ENCODE measurements at places on chromosomes 2 and 18.

DNA sequence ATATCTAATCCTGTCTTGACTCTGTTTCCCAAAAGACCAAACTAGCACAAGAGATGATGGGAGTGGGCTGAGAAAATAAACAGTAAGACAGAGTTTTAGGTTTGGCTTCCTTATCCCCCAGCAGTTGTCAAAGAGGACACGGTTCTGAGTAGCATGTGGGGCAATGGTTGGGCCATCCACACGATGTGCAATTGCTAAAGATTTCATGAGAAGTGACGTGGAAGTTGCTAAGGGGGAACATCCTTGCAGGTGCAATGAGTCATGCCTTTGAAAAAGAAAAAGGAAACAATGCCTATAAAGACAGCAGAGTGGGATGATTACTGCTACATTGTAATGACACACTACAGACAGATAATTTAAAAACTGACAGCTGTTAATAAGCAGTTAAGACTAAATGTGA is 1395.8 kb downstream of the LRP1B start:
- DNase-seq, result no peak

DNA sequence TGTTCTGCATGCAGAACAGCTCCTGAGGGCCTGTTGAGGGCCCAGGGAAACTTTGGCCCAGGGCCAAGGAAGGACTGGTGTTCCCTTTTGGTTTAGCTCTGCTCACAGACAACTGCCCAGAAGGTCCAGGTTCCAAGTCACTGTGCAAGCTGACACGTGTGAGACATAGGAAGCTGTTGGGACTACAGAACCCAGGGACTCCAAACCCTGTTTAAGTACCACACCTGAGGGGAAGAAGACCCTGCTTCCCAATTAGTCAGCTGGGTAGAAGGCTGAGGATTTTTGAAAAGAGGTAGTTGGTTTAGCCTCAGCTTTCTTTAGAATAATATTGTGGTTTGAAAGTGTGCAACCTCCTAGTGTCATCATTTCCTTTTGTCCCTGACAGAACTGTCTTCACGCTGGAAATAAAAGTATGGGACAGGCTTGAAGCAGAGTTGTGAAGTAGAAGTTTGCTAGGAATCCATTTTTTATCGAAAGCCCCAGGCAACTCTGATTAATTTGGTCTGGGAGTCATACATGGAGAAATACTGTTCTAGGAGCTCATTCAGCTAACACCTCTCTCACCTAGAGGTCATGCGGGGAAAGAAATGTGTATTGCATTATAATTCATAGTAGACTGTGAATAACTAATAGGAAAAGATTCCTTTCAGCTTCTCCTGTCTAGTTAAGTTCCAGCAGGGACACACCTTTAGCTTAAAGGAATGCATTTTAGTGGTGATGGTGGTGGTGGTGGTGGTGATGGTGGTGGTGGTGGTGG is 19.9 kb upstream of the IL1RL1 start:
- DNase-seq, result no peak

GRCh38 chr18:3044931-3045698 is 32.2 kb upstream of the LPIN2 start:
- no peak for DNase-seq

GRCh38 chr2:65130664-65131175 is 814 bp upstream of the RAB1A start:
- DNase-seq, result no peak

DNA sequence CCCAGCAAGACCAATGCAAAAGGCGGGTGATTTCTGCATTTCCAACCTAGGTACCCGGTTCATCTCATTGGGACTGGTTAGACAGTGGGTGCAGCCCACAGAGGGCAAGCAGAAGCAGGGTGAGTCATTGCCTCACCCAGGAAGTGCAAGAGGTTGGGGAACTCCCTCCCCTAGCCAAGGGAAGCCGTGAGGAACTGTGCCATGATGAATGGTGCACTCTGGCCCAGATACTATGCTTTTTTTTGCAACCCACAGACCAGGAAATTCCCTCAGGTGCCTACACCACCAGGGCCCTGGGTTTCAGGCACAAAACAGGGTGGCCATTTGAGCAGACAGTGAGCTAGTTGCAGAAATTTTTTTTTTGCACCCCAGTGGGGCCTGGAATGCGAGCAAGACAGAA is 662.6 kb upstream of the ACVR2A start:
- DNase-seq, result no peak

- no peak for DNase-seq
Measured at GRCh38 chr2:198441246-198441645, 636.9 kb downstream of the PLCL1 start.

DNA sequence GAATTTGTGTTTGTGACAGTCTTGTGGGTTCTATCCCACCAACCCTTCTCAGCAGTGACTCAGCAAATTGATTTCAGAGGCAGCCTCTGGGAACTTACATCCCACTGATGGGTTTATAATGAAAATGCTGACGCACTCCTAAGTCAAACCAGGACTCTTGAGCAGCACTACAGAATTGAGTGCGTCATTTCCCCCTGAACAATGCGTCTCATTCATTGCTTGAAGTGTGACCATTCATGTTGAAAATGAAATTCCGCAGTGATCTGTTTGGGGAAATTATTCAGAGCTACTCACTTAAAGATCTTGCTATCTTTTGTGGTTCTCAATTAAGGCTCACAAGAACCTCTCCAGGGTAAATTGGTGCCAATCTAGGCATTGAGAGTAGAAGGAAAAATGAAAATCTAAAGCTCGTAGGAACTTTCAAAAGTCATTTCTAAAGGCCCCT is 417.7 kb upstream of the SLC14A2 start:
- no peak for DNase-seq

- DNase-seq, result no peak
Measured at GRCh38 chr2:84493514-84493913, 22.8 kb upstream of the DNAH6 start.

DNA sequence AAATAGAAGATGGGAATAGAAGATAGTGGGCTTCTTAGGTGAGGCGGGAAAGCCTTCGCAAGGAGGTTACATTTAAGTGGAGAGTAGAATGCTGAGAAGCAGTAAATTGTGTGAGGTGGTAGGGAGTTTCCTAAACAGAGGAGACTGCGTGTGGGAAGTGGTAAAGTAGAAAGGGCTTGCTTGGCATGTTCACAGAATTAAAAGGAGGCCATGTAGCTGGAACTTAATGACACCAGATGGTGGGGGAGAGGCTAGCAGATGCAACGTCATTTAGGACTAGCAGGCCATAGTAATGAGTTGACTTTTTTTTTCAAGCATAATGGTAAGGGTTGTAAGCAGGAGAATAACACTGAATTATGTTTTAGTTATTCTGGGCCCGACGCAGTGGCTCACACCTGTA is 13.0 kb upstream of the RTN4 start:
- DNase-seq, result no peak

DNA sequence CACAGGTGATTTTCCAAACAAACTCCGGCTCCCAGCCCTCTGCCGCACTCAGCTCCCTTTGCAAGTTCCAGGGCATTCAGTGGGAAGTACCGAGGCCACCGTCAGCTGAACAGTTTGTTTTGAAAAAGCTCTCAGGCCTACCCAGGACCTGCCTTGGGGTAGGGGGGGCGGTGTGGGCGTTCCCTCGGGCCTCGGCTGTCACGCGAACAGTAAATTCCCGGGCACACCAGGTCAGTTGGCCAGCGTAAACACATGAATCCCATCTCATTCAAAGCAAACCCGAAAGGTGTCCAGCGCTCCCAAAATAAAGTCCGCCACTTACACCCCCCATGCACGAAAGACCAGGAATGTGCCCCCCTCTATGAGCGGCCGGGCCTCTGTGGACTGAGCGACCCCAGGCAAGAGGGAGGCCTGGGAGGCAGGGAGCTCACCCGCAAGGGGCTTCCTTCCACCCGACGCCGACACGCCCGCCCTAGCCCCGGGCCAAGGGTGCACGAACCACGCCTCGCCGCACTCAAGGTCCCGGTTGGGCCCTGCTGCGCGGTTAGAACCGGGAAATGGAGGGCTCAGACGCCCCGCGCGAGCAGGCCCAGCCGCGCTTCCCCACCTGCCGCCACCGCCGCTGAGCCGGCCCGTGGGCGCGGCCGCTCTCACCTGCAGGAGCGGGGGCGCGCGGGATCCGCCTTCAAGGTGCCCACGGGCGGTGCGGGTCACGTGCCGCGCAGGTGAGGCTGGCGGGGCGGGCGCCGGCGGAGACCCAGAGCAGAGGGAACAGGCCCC is at the start of gene WDSUB1:
Gene WDSUB1 (minus strand): TSS at position 775 of the 780 bp plus-strand sequence. CDS start 3,634 bp downstream, outside the sequence.
- no peak for DNase-seq
